Pons (tissue), 1 donor: ENCODE measurements at places on chromosomes 1 and 21.

DNA sequence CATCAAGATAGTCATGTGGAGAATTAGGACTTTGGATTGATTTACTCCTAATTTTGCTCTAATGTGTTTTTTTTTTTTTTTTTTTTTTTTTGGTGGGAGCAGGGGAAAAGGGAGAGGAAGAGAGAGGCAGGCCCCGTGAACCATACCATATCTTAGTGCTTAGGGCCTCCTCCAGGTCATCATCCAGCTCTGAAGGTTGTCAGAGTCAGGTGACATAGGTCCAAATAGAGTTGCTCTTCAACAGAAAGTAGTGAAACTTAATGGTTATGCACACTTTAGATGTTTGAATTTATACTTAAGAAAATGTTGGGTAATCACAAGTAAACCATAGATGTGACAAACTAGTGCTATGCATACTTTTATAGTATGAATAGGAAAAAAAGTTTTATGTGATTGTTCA lies 32.2 kb downstream of the CXADR start:
- no peak for DNase-seq

DNA sequence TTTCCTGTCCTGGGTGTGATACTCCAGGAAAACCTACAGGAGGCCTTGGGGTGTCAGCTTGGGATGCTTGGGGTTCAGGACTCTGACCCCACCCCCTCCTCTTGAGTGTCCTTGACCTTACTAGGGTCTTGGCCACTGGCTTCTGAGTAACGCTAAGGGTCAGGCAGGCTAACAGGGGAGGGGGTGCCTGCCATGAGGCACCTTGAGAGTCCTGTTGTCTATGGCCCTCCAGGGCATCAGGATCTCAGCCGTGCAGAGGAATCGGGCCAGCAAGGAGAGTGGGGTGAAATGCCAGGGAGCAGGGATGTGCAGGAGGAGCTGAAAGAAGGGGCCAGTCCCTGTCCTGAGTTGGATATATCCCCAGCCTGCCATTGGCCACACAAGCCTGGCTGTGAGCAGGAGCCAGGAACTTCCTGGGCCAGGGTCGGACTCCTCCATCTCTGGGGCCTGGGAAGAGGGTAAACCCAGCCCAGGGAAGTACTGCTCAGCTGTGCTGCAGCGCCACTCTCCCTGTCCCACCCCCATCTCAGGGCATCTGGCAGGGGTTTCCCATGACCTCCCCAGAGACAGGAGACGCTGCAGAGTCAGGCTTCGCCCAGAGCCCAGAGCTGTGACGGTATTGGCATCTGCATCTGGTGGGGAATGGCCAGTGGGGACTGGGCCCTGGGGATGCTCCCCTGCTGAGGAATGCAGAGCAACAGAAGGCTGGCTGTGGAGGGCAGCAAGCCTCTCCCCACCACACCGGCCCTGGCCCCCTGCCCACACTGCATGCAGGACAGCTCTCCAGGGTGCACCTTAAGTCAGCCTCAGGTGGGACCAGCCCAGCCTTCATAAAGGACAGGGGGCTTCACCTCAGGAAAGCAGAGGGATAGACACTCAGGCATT lies 6.3 kb downstream of the KIF21B start:
- no peak for DNase-seq

- DNase-seq, result no peak
Observed at GRCh38 chr1:30323841-30324240, 399.5 kb downstream of the MATN1 start.

- DNase-seq, result no peak
Observed at GRCh38 chr1:27342391-27342777, 562 bp downstream of the SYTL1 start.

DNA sequence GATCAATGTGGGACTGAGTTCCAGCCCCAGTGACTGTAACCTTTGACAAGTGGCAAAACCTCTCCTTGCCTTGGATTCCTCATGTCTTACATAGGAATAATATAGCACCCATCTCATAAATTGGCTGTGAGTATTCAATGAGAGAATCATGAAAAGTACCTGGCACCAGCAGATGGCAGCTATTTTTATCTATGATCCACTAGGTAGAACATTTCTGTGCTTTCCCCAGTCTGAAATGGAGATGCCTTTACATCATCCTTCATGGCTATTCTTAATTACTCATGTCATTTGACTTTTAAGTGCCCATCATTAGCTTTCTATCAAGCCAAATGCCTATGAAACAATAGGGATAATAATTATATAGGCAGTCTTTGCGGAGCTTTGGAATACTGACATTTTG lies 130.1 kb downstream of the TGFB2 start:
- DNase-seq, result no peak

- DNase-seq, result peak; percentile 28
Observed at GRCh38 chr1:42335809-42336518, 929 bp upstream of the FOXJ3 start.

GRCh38 chr1:108678706-108679105 lies 13.4 kb upstream of the PRPF38B start:
- DNase-seq, result no peak

DNA sequence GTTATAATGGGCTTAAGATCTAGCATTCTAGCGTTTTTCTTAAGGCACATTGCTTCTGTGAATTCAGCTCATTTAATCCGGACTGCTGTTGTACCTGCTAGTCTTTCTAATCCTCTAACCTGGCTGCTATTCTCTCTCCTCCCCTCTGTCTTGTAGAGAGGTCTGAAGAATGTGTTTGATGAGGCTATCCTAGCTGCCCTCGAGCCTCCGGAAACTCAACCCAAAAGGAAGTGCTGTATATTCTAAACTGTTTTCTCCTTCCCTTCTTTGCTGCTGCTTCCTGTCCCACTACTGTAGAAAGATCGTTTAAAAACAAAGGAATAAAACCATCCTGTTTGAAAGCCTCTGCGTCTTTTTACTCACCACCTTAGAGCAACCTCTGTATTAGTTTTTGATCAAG lies 37.3 kb downstream of the CDC42 start:
- DNase-seq, result no peak

DNA sequence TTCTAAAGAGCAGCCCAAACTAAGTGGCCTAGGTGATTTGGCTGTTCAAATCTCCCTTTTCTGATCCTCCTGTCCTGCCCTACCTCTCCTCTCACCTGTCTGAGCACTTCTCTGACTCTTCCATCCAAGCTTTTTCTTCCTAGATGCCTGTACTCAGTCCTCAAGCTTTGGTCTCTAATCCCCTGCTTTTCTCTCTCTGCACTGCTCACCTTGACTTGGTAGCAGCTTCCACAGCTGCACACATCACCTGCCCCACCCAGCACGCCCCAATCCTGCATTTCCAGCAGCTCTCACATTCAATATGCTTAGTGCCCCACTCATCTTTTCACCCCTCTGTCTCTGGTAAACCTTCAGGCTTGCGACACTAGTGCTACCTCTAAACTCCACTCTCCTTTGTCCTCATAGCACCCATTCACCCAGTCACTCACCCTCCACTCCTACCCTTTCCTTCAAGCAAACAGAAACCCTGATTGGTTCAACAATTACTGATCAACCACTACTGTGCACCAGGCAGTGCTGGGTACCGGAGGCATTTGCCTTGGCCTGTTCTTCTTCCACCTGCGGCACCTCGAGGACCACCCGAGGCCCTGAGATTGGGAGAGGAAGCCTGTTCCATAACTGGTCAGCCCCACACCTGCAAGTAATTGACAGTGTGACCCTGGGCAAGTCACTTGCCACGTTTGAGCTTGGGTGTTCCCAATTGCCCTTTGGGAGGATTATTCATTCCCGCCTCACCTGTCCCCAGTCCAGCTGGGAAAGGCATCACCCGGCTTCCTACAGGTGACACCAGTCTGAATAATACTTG lies 136.1 kb upstream of the EDN2 start:
- DNase-seq, result no peak

DNA sequence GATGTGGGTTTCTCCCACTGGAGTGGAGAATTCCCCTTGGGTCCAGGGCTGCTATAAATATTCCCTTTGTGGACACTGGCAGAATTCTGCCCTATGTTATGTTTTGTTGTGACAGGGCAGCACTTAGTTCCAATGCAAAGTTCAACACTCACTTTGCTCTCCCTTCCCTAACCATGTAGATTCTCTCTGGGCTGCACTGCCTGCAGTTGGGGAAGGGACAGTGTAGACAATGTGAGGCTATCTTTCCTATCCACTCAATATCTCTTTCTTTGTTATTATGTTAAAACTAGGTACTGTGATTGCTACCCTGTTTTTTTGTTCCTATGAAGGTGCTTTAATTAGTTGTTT lies 19.6 kb downstream of the GPR88 start:
- DNase-seq, result no peak

DNA sequence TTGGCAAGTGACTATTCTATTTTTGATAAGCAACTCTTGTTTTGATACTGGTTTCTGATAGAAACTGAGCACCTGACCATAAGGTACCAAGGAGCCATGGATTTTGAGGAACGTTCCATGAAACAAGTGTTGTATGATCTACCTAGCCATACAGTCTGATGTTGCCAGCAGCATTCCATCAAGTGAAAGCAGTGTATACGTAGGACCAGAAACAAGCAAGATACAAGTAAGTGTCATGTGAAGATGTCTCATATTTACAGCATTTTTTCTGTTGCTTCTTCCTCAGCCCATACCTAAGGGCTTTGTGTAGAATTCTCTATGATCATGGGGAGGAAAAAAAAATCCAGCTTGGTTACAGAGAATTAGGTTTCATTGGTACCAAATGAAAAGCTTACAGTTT lies 55.6 kb upstream of the RABGAP1L start:
- no peak for DNase-seq

DNA sequence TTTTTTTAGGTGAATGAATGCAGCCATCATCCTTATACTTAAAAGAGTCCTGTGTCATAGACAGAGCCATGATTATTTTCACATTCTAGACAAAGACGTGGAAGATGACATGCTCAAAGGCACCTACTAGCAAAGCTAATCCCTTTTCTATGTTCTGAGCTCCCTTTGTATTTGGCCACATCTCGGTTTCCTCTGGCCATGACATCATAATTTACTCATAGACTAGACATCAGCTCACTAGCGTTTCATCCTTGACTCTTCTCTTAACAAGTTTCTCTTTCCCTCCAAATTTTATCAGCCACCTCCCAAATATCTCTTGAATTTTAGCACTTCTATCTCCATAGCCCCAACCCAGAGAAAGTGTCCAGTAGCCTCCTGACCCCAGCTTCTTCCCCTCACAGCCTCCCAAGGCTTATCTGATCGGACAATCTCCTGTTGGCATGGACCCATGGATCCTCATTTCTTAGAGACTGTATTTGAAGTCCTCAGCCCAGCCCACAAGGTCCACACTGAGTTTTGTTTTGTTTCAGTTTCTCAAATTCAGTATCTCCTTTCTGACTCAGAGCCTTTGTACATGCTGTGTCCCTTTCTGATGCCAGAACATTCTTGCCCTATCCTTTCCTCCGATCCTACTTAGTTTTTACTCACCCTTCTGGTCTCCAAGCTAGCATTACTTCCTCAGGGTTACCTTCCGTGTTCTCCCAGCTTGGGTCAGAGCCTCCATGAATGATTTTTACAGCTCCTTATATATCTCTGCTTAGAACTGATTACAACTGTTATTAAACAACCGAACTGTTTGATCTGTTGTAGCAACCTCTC lies 33.0 kb upstream of the EPS8L3 start:
- no peak for DNase-seq

- DNase-seq, result no peak
Observed at GRCh38 chr1:150881331-150882070, 5.1 kb upstream of the ARNT start.

DNA sequence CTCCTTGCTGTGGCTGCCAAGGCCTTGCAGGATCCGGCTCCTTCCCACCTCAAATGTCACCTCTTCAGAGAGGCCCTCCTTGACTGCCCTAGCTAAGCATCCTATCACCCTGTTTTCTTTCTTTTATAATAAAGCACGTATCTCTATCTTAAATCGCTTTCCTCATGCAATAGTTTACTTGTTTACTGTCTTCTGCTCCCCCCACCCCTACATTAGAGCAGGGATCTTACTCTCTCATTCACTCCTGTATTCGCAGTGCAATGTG lies 36.4 kb downstream of the MYOM3 start:
- DNase-seq, result no peak

DNA sequence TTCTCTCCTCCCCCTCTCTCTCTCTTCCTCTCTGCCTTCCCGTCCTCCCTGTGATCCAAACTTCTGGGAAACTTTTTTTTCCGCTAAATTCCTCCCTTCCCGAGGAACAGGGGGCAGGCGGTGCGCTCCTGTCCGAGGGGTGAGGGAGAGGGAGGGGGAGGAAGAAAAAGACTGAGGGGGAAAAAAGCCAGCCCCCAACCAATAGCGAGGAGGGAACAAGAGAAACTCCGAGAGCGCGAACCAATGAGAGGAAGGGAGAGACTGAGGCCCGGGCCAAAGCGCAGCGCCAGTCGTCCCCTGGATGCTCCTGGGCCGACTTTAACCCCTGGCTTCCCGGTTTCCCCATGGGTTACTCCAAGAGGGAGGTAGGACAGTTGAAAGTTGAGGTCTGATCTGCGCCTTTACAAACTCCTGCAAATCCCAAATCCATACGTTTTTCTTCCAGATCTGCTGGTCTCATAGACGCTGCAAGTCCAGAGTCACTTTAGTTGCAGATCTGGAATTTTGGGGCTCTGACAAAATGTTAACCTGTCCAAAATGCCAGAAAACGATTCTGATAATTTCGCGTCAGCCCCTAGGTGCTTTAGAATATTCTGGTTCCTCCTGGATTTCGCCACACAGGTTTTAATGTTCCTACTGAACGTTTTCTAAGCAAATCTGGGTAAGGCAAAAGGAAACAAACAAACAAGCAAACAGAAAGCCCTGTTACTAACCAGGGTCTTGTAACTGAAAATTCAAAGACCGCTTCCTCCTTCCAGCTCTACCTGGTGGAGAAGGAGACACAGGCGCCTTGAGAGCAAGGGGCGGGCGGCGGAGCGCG lies at the start of gene TBX15:
TBX15 (minus strand) TSS at position 158 of the 820 bp plus-strand sequence. CDS start 548 bp downstream, outside the sequence.
- no peak for DNase-seq

DNA sequence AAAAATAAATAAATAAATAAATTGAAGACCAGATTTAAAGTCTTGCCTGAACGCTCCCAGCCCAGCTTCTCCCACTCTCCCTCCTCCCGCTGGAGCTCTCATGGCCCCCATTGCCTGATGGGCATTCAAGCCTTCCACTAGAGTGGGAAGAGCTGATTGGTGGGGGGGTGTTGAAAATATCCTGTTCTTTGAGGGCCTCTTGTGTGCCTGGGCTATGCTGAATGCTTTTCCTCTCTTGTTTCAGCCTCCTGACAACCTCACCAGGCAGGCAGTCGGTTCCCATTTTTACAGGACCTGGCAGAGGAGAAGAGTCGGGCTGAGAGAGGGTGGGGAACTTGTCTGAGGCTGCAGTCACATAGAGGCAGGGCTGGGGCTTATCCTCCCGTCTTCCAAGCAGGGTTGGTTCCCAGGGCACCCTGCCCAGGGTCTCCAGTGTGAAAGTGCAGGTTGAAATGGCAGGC lies 59.2 kb upstream of the SSBP3 start:
- DNase-seq, result no peak
